Ammon's horn (tissue), 1 donor: ENCODE measurements at places on chromosomes 16 and 17.

DNA sequence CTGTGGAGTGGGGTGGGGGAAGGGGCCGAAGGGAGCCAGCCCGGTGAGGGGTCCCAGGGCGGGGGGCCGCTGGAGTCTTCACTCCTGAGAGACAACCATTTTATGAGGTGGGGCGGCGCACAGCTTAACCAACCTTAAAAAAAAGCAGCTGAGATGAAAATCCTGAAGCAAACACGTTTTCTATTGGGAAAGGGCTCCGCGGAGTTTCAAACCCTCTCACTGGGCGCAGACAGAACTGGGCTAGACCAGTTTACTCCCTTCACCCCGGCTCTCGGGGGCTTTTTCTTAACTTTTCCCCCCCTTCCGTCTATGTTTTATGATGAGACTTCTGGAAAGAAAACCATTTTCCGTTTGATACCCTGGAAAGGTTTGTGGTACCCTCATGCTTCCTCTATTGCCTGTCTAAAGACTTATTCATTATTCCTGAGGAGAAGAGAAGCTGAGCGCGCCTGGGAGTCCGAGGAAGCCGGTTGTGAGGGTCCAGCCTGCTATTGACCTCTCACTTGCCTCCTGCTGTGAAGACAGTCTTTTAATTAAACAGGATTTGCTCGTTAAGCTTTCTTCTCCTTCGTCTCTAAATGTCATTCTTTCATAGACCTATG, 482 bp upstream of the SSH2 start:
- DNase-seq: peak; percentile 22

DNA sequence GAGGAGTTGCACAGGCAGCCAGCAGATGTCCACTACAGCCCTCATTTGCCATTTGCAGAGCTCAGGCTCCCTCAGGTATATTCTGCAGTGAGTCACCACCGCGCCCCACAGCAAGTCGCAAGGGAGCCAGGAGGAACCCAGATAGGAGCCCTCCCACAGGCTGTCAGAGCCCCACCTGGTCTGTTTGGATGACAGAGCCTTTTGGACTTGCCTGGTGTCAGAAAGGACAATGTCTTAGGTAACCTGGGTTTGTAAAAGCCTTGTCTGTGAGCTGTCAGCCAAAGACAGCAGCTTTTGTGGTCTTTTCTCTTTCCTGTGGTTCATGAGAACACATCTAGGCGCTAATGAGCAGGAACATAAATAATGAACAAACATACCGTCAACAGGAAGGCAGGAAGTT, 70.9 kb downstream of the GNAO1 start:
- DNase-seq: no peak

DNA sequence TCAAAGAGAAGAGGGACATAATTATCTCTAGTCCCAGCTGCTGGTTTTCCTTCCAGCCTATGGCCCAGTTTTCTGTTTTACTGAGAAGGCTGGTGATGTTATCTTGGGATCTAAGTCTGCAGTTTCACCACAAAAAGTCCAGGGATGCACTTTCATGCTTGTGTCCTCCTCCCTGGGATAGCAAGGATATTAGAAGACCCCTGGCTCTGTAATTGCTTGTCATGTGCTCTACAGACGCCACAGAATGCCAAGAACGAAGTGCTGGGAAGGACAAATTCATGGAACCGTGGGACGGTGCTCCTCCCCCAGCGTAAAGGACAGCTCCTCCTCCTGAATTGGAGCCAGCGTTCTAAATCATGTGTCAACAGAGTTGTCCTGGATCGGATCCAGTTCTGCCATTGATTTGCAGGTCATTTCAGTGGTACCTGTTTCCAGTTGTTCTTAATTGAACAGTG, 8.6 kb downstream of the MAPT start:
- DNase-seq: no peak

DNA sequence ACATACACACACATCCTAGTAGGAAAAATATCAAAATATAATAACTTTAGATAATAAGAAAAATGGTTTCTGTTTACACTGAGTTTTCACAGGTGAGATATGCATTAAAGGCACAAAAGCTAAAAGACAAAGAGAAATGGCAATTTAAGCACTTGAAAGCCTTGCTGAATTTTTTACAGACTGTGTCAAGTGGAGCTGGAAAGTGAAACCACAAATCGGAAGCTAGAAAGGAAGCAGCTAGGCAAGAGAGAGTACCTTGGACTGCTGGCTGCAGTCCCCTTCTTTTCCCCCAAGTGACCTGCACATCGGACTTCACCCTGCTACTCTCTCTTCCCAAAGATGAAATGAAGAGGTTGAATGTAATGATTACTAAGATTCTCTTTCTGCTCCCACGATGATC, 135.1 kb downstream of the CDH13 start:
- peak; percentile 50 for DNase-seq

DNA sequence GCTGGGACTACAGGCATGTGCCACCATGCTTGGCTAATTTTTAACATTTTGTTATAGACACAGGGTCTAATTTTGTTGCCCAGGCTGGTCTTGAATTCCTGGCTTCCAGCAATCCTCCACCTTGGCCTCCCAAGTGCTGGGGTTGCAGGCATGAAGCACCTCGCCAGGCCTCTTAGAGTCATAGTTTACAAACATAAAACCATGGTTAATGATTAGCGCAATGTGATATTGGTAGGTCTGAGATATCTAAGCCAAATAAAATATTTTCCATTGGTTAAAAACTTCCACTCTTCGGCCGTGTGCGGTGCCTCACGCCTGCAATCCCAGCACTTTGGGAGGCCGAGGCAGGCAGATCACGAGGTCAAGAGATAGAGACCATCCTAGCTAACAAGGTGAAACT, 16.6 kb downstream of the TXNDC11 start:
- no peak for DNase-seq

DNA sequence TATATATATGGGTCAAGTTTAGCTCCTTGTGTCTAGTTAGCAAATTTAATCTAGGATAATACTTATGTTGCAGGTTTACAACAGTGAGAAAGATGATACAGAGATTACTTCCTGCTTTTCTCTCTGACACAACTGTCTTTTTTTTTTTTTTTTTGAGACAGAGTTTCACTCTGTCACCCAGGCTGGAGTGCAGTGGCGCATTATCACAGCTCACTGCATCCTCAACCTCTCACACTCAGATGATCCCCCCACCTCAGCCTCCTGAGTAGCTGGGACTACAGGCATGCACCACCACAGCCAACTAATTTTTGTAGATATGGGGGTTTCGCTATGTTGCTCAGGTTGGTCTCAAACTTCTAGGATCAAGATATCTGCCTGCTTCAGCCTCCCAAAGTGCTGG, 706.9 kb upstream of the SOX9 start:
- DNase-seq: no peak

- no peak for DNase-seq
Observed at GRCh38 chr17:9003355-9004131, 17.8 kb upstream of the NTN1 start.

GRCh38 chr17:57785022-57785421, 39.9 kb upstream of the CCDC182 start:
- no peak for DNase-seq

GRCh38 chr17:42106009-42106408, 6.5 kb downstream of the DHX58 start:
- no peak for DNase-seq

DNA sequence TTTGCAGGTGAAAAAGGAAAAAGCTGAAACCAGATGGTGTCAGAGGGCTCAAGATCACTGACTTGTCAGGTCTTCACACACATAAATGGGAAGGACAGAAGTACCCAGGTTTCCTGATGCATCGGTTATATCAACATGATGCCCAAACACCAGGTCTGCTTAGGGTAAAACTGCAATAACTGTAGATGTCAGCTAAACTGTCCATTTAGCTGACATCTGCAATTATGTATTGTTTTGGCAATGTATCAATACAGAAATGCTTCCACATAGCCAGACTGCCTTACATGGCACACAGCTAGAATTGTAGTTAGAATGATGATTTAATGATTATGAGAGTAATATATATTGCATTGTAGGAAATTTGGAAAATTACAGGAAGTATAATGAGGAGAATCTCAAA, 5.0 kb downstream of the ACSM3 start:
- DNase-seq: no peak

- DNase-seq: no peak
Observed at GRCh38 chr17:8122422-8122923, 1.4 kb downstream of the HES7 start.

DNA sequence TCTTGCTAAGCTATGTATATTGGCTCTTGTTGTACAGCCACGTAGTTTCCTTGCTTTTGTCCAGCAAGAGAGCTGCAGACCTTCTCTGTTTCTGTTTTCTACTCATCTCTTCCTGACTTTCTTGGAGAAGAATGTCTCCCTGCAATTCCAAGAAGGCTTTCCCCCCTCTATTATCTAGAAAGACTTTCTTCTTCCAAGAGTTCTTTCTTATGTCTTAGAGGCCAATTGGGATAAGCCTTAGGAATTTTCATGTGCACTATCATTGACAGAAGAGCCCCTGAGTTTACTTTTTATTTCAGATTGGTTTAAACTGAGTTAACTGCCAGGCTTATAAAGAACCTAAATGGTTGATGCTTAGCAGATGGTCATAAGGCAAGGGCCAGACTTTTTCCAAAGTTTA, 9.0 kb downstream of the CAPNS2 start:
- DNase-seq: no peak

- DNase-seq: no peak
Observed at GRCh38 chr17:29705386-29705785, 82.7 kb upstream of the CORO6 start.

DNA sequence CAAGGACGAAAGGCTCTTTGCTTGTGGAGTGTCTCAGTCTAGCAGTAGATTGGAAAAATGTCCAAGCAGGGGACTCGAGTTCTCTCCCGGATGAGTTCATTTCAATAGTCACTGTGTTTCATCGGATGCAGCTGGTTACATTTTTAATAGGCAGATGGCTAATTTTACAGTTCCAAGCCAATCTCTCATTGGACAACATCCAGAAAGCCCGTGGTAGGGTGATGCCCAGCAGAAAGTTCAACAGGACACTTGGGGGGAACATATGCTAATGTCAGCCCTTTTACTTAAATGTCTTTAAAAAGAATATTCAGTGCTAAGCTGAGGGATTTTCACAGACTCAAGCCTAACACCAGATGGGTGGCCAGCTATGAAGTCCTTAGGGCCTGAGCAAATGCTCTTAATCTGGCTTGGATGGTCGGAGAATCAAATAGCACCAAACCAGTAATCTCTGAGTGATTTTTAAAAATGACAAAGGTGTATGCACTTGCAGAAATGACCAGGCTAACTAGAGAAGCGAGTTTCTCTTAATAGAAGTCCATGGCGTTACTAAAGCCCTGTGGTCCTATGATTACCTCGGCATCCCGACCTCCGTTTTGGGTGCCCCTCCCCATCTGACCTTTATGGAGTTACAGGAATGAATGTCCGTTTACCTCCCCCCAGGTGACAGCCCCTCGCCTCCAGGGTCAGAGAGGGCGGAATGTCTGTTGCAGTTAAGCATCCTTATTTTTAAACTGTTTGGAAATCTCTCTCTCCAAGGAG, 289.2 kb upstream of the SALL1 start:
- peak; percentile 75 for DNase-seq

DNA sequence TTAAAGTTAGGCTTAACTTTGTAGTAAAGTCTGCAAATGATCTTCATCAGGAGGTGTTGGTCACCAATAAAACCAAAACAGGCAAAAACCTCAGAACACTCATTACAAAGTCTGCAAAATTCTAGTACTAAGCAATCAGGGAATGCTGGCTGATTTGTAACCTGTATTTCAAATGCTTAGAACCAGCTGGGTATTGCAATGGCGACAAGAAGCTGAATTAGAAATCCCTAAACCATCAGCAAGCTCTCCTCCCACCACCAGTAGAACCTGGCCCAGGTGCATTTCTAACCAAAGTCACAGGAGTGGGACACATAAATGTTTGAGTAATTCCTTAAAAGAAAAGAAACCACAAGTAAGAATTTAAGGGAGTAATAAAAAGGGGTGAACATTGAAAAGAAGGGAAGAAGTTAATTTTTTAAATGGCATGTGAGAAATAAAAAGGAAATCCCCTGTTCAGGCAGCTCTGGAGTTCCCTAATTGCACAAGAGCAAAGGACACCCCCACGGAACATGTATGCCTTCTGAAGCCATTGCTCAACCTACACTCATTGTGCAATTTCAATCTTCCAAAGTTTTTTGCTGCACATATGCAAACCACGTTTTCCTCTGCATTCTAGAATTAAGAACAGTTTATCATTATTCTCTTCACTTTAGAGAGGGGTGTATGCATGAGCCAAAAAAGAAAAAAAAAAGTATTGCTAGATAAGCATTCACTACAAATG, 102.9 kb downstream of the HIC1 start:
- no peak for DNase-seq
